SW 1271 (cell line): ENCODE measurements at places on chromosomes 13 and 19.
A peak's percentile ranks its signal among the peaks of the same experiment; 100 is the strongest.

- no peak for DNase-seq
These were observed 599 bp downstream of the C19orf12 start for GRCh38 chr19:29714371-29714952.

DNA sequence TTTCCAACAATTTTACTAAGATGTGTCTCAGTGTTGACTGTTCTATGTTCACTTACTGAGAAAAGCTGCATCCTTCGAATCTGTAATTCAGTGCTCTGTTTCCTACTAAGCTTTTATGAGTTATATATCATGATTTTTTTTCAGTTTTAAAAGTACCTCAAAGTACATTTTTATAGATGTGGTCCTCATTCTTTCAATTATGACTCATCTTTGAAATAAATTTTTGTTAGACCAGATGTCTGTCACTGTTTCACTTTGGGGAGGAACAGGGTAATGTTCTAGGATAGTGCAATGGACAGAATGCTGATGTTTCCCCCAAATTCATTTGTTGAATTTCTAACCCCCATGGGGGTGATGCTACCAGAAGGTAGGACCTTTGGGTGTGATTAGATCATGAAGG lies 74.8 kb downstream of the NALCN start:
- DNase-seq = no peak

GRCh38 chr13:80374901-80375300 lies 34.0 kb upstream of the SPRY2 start:
- DNase-seq = no peak

- DNase-seq = no peak
These were observed 79.4 kb upstream of the MCF2L start for GRCh38 chr13:112889351-112890290.

- no peak for DNase-seq
These were observed 12.6 kb downstream of the JOSD2 start for GRCh38 chr19:50498219-50499056.

DNA sequence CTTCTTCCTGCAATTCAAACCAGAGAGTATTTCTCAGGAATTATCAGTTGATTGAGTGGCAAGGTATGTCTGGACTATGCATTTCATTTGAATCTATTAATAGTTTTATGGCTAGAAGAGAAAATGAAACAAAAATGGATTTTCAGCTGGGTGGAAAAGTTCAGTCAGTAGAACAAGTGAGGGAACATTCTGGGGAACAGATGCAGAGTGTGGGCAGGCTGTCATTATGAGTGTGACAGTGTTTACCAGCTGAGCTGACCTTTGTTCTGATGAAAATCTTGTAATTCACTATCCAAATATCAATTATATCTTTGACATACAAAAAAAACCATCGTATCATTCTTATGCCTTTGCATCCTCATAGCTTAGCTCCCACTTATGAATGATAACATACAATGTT lies 2.6 kb upstream of the CLC start:
- no peak for DNase-seq

DNA sequence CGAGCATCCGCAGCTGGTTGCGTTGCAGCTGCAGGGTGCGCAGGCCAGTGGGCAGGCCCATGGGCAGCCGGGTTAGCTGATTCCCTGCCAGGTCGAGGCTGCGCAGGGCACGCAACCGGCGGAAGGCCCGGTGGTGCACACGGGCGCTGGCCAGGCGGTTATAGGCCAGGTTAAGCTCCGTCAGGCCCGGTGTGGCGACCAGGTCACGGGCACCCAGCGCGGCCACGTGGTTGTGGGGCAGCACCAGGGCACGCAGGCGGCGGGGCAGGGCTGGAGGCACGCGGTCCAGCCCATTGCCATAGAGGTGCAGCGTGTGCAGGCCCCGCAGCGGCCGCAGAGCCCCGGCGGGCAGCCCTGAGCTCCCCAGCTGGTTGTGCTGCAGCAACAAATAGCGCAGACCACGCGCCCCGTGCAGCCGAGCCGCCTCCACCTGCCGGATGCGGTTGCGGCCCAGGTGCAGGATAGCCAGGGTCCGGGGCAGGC lies 5.3 kb downstream of the PODNL1 start:
- no peak for DNase-seq

DNA sequence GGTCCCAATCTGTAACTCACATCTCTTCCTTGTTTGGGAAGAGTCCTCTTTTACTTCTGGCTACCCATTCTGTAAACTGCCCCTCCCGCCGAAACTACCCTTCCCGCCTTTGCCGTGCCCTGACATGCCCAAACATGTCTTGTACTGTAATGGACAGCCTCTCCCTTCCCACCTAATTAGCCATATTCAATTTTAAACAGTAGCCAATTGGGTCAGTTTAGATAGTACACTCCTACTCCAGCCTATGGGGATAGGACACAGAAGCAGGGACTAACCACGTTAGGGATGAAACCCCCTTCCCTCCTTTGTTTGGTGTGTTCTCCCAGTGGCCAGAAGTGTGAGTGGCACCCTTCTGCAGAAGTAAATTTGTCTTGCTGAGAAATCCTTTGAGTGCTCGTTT lies 34.2 kb downstream of the SACS start:
- DNase-seq = no peak

GRCh38 chr13:75055296-75055695 lies 426.7 kb downstream of the TBC1D4 start:
- DNase-seq = no peak

- no peak for DNase-seq
These were observed 6.7 kb upstream of the RANBP3 start for GRCh38 chr19:5984600-5984999.

GRCh38 chr19:48461651-48461981 lies 6.2 kb downstream of the KCNJ14 start:
- DNase-seq = no peak

- no peak for DNase-seq
These were observed 491.3 kb upstream of the KLF12 start for GRCh38 chr13:74625541-74625940.

DNA sequence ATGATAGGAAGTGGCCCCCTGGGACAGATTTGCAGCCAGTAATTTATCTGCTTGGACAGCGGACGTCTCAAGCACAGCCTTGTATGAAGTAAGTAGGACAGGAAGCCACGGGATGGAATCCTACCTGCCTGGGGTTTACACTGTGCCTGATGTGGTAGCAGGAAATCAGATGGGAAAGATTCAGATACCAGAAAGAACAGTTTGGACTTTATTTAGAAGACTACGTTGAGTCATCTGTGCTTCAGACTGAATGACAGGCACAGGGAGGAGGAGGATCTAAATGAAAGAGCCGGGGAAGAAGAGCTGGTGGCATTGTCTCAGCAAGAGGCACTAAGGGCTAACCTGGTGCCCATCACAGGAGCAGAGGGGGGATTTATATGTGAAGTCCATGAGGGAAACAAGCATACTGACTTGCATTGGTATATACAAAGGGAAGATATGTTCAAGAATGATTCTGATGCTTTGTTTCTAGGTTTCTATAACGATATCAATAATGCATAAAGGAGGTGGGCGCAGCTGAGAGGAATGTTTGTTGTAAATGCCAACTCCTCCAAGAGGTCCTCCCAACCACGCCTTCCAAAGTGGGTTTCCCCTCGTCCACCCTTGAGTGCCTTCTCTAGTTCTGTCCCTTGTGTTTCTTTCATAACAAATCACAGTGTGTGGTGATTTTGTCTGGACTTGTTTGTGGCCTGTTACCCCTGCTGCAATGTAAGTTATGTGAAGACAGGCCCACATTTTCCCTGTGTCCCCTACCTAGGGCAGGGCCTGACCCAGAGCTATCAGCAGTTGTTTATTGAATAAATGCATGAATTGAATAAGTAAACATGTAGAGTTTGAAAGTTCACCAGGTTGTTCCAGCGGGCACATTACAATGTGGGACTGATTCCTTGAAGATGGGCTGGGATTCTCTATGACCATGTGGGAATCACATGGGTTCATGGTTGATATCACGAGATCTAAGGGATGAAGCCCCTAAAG lies 328.4 kb downstream of the SLC7A1 start:
- no peak for DNase-seq

GRCh38 chr13:23670793-23671192 lies 100.6 kb downstream of the TNFRSF19 start:
- DNase-seq = no peak

DNA sequence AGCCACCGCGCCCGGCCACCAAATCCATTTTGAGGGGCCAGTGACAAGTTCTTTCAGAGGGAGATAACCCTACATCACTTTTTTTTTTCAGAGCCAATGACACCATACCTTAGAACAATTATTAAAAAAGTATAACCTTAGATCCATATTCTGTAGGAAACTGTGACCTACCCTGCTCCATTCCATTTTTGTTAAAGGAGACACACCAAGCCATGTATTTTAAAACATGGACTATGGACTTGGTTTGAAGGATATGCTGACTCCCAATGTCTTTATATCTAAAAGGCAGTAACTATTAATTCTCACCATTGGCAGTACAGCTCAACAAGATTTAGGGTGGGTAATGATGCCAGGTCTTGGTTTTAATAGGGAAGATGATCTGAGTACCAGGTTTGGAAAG lies 1.1 kb downstream of the GSK3A start:
- DNase-seq = no peak

- no peak for DNase-seq
These were observed 31.0 kb downstream of the C2CD4C start for GRCh38 chr19:377801-378581.

DNA sequence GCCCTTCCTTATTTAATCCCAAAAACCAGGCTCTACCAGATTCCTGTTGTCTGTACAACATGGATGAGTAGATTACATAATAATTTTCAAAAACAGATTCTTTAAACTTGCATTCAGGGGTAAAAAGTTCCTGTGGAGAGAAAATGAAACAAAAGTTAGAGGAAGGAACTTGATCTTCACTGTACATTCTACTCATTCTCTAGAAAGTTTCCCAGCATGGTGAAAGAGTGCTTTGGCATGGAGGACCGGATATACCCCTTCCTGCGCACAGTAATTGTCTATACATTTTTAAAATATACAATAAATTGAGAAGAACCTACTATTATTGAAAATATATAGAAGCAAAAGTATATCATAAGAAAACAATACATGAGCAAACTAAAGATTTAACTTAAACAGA lies 274.2 kb downstream of the ITGBL1 start:
- DNase-seq = no peak

- DNase-seq = no peak
These were observed 67.2 kb downstream of the HSPH1 start for GRCh38 chr13:31094331-31095015.

- no peak for DNase-seq
These were observed 12.1 kb upstream of the KLK14 start for GRCh38 chr19:51094696-51095279.

GRCh38 chr19:14459703-14460102 lies 15.5 kb downstream of the PTGER1 start:
- no peak for DNase-seq

DNA sequence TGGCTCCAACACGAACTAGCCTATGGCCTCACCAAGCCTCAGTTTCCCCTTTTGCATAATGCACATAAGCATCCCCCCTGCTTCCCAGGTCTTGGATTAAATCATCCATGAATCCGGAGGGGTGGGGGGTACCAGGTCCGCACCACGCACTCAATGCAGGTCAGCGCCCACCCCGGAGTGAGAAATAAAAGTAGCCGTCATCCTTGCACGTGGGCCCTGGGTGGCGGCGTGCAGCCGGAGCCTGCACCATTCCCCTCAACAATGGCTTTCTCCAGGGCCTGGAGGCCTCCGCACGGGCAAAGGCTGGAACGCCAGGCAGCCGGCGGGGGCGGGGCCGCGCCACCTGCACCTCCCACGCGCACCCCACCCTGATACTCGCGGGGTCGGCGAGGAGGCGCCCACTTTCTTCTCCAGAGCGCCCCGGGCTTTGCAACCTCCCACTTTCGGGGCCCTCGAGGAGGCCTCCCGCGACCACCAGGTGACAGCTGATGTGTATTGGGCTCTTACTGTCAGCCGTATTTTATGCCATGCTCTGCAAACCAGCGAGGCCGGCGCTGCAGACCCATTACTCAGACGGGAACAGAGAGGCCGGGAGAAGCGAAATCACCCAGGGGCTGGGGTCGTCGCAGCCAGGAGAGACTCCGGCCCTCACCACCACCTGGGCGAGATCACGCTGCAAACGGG lies 767 bp upstream of the GADD45B start:
- DNase-seq = peak; percentile 48

GRCh38 chr13:91627952-91628739 lies 229.7 kb downstream of the GPC5 start:
- DNase-seq = no peak

- DNase-seq = no peak
These were observed 23.3 kb downstream of the PTPRS start for GRCh38 chr19:5317321-5317720.

- no peak for DNase-seq
These were observed 378.9 kb downstream of the SLITRK1 start for GRCh38 chr13:83503424-83503823.

GRCh38 chr19:7629347-7630054 lies at the start of the genes PET100 and XAB2:
Gene PET100, plus strand, starts transcription at chr19:7629793. Its CDS starts 41 bp downstream, at chr19:7629834.
Gene XAB2, minus strand, starts transcription at chr19:7629545. Its CDS starts 18 bp downstream, at chr19:7629527.
- peak; percentile 98 for DNase-seq

GRCh38 chr13:40016953-40017660 lies 361.6 kb downstream of the COG6 start:
- no peak for DNase-seq

DNA sequence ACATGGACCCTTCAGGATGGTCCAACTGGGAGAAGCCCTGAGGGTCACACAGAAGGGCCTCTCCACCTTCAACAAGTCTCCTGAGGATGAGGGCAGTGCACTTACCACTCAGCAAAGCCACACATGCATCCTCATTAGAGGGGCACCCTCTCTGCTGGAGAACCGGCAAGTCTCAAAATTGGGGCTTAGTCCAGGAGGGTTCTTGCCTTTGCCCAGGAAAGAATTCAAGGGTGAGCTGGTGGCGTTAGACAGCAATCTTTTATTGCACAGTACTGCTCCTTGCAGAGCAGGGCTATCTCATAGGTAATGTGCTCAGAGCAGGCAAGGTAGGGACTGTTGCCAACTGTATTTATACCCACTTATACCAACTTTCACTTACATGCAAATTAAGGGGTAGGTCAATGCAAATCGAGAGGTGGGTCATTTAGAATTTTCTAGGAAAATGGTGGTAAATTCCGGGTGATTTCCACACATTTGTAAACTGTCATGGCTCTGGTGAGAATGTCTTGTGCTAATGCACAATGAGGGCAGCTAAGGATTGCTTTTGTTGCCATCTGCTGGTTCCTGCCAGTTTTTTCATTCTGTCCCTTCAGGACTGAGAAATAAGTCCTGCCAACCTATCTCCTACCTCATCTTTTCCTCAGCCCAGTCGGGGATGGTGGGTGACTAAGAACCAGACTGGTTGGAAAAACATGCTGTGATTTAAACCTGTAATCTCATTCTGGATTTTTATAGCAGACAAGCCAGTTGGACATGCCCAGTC lies 27.8 kb upstream of the IGSF23 start:
- DNase-seq = no peak

DNA sequence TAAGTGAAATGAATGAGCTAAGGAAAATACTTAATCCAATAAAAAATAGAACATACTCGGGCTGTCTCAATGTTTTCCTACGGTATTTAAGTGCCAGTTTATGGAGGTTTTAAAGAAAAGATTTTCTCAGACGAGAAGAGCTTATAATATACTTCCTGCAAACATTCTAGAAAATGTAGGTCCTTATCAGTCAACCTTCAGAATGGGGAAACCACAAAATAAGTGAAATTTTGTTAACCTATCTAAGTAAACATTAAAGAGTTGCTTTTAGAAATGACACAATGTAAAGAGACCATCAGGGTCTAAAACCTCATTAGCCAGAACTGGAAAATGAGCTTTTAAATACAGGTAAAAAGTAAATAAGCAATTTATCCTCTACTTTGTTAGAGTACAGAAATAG lies 12.1 kb downstream of the MIR17HG start:
- no peak for DNase-seq

GRCh38 chr13:33868343-33868994 lies 50.5 kb downstream of the RFC3 start:
- DNase-seq = no peak

GRCh38 chr13:75180805-75181455 lies 301.0 kb downstream of the TBC1D4 start:
- peak; percentile 28 for DNase-seq

GRCh38 chr19:33132425-33132824 lies 511 bp downstream of the WDR88 start:
- no peak for DNase-seq
